ENCODE measurements at places on chromosomes 16 and 17.

GRCh38 chr16:86778978-86779377 lies 200.6 kb downstream of the FOXL1 start:
- no peak for DNase-seq

- DNase-seq, result no peak
These were observed 17.6 kb downstream of the CDK5R1 start for GRCh38 chr17:32504166-32504990.

DNA sequence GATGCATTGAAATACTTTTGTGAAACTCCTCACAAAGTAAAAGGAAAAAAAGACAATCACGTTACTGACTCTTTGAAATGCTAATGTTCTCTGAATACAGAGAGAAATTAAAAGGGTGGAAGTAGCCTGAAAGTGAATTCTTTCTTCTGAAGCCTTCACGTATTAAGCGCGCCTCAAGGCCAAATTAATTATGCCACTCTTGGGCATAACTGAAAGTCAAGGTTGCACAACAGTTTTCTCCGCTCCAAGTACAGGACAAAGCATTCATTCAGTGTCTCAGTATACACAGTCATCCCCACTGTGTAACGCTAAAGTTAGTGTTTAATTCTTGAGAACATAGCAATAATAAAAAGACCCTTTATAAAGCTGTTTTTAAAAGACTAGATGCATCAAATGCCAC lies 21.5 kb downstream of the PARN start:
- no peak for DNase-seq

- no peak for DNase-seq
These were observed at the start of gene SYNGR2 for GRCh38 chr17:78168242-78168902. TSS of gene SYNGR2 (plus strand) at chr17:78168581. CDS start at chr17:78168617, 36 bp downstream.

DNA sequence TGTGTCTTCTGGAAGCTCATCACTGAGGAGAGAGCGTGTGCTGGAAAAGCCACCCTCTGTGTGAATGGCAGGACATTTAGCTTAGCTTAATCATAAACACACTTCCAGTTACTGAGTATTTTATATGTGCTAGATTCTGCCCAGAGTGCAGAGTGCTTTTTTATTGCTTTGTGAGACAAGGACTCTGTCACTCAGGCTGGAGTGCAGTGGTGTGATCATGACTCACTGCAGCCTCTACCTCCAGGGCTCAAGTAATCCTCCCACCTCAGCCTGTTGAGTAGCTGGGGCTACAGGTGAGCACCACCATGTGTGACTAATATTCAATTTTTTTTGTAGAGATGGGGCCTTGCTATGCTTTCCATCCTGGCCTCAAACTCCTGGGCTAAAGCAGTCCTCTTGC lies 61.4 kb upstream of the IRX3 start:
- no peak for DNase-seq

DNA sequence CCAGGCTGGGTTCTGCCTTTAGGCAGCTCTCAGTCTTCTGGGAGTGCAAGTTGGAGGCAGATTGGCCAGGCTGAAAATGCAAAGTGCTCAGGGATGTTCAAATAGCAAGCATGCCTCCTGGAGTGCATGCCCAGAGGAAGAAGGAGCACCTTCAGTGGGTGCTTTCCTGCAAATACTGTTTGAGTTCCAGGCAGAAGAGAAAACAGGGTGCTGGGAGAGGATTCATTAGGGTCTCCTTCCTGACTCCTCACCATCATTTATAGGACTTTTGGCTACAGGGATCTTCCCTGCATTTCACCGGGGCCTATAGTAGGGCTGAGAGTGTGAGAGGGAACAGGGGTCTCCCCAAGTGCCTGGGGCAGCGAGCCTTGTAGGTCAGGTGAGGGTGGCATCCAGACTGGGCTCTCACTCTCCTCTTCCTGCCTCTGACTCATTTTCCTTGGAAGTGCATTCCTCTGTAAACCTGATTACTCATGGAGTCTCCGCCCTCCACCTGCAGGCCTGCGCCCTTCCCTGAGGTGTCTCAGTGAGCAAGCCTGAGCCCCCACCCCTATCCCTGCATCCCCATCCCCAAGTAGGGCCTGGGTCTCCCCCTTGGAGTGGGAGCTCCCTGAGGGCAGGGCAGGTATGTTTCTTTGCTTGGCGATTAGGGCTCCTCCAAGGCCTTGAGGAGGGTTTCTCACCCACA lies 17.1 kb upstream of the TNS4 start:
- DNase-seq, result no peak

GRCh38 chr17:77083531-77083930 lies 57.2 kb upstream of the SEC14L1 start:
- no peak for DNase-seq

- DNase-seq, result no peak
These were observed 344.8 kb downstream of the SNX29 start for GRCh38 chr16:12321311-12321842.

DNA sequence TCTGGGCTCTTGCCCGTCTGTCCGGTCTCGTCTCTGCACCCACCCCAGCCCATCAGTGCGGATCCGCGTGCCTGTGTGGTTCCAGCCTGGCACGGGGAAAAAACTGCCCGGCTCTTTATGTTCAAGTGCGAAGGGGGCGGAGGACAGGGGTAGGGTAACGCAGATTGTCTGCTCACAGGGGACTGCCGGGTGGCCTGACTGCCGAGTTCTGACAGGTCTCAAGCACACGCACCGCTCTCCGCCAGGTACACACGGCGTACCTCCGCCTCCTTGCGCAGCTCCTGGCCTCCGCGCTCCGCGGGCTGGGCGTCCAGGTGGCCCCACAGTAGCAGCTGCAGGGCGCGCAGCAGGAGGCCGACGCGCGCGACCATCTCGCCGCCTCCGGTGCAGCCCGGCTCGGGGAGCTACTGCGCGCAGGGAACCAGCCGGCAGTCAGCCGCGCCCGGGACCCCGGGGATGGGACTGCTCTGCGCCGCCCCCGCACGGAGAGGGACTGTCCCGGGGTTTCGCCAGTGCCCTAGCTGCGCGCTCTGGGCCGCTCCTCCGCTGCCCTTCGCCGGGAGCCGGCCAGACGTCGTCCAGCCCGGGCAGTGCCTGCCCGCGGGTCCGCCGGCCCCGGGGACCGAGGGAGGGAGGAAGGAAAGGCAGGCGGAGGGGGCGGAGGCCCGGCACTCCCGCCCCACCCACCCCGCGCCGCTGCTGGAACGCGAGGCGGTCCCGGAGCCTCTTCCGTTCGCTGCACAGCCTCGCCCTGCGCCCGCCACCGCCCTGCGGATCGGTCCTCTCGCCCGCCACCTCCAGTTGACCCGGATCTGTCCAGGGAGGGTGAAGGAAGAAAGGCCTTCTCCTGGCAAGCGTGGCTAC lies at the start of gene MMP28:
Gene MMP28 (minus strand): TSS at position 635 of the 864 bp plus-strand sequence. CDS start 264 bp downstream, at position 371.
- no peak for DNase-seq

DNA sequence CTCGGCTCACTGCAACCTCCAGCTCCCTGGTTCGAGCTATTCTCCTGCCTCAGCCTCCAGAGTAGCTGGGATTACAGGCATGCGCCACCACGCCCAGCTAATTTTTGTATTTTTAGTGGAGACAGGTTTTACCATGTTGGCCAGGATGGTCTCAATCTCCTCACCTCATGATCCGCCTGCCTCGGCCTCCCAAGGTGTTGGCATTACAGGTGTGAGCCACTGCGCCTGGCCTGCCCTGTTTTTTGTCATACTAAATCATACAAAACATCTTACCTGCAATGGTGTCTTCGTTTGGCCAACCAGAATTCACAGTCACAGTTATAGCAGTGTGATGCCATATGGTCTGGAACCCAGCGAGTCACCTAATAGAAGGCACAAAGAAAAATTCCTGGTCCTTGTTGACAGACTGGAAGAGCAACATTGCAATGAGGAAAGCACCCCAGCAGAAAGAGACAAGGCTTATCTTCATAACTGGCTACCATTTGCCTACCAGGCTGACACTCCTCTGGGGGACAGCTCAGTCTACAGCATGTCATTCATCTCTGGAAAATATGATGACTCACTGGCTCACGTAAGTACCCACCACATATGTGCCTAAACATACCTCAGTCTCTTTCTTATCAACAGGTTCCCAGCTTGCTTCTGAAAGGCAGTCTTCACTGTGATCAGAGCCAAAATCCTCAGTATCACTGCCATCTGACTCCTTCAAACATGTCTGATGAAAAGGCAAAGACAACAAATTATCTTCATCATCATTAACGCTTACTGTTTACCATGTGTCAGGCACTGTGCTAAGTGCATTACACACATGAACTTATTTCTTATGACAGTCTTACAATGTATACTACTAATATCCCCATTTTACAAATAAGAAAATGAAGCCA lies 4.3 kb upstream of the HSF5 start:
- DNase-seq, result no peak

- DNase-seq, result no peak
These were observed 1.7 kb upstream of the ZNF423 start for GRCh38 chr16:49857423-49858181.

- DNase-seq, result no peak
These were observed 247.8 kb downstream of the XYLT1 start for GRCh38 chr16:17222871-17223401.

- DNase-seq, result no peak
These were observed 4.2 kb downstream of the LYRM9 start for GRCh38 chr17:27888945-27889344.

DNA sequence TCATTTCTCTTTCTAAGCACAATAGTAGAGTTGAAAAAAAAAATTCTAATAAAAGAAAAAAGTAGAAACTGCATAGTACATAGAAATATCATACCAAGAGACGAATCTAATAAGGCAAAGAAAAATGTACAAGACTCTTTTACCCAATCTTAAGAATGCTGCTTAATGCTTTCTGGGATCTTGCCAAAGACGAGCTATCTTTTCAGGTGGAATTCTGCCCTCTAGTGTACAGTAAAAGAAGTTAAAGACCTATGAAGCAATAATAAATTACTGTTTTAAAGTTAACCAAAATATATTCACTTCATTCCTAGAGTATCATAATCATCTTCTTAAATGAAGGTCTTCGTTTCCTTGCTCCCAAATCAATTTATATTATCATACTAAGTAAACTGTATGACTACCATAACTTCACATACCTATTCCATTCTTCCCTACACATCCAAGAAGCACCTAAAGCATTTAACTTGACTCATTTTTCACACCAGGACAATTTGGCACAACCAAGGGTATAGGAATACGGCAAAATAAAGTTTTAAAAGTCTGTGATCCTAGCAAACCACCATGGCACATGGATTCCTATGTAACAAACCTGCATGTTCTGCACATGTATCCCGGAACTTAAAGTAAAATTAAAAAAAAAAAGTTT lies 47.7 kb downstream of the CFDP1 start:
- DNase-seq, result no peak

DNA sequence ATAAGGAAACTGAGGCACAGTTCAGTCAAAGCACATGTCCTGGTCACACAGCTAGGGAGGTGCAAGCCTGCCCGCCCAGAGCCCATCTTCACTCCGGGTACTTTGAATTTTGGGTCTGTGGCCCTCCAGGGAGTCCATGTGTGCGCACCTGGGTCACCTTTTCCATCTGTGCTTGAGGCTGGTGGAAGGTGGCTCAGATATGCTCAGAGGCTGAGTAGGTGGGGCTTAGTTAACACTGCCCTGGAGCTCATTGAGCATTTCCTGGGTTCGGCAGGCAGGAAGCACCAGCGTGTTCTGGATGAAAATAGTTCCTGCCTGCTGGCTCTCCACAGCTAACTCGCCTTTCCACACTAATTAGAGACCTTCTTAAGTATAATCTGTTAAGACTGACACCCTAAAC lies 19.2 kb downstream of the FAM234A start:
- no peak for DNase-seq

GRCh38 chr17:77631307-77631706 lies 327.2 kb upstream of the TNRC6C start:
- DNase-seq, result no peak

GRCh38 chr17:34619687-34620217 lies 40.4 kb downstream of the TMEM132E start:
- no peak for DNase-seq

DNA sequence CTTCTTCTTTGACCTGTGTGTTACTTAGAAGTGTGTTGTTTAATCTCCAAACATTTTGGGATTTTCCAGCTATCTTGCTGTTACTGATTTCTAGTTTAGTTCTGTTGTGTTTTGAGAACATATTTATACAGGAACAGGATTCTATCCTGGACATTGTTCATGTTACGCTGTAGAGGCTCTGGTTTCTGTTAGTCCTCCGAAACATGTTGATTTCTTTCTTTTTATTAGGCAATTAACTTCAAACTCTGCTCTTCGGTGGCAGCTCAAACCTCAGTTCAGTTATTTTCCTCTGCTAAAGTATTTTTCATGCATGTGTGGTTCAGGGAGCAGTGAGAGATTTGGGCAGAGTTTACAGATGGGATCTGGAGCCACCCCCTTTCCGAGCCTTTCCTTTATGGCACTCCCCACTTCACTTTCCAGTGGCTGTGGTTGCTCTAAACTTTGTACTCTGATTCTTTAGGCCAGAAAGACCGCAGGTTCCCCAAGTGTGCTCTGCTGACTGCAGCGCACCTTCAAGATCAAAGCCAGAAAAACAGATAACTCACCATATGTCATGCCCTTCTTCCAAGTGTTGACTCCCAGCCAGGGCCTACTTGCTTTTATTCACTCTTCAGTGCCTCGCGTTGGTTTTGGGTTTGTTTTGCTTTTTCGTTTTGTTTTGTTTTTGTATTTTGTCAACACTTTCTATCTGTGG lies 77.6 kb upstream of the KSR1 start:
- no peak for DNase-seq

GRCh38 chr17:50183421-50183994 lies 17.7 kb downstream of the SGCA start:
- no peak for DNase-seq

GRCh38 chr17:65095465-65095864 lies 38.9 kb upstream of the GNA13 start:
- DNase-seq, result no peak

DNA sequence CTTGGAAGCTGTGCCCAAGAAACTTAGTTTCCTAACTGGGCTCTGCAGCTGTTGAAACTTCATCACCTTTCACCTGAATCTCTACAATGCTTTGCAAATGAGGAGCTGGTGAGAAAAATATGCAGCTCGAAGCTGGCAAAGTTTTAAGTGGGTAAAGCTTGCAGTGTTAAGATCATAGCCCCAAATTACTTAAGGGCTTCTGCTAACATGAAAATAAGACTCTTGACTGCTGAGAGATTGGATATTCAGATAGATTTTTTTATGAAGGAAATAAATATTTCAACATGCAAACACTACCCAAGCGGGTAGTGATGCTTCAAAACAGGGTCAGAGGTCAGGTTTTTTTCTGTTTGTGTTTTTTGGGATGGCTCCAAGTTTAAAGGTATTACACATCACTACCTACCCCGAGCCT lies 278.7 kb downstream of the FTO start:
- no peak for DNase-seq

GRCh38 chr17:6534846-6535514 lies 21.4 kb downstream of the PITPNM3 start:
- no peak for DNase-seq

DNA sequence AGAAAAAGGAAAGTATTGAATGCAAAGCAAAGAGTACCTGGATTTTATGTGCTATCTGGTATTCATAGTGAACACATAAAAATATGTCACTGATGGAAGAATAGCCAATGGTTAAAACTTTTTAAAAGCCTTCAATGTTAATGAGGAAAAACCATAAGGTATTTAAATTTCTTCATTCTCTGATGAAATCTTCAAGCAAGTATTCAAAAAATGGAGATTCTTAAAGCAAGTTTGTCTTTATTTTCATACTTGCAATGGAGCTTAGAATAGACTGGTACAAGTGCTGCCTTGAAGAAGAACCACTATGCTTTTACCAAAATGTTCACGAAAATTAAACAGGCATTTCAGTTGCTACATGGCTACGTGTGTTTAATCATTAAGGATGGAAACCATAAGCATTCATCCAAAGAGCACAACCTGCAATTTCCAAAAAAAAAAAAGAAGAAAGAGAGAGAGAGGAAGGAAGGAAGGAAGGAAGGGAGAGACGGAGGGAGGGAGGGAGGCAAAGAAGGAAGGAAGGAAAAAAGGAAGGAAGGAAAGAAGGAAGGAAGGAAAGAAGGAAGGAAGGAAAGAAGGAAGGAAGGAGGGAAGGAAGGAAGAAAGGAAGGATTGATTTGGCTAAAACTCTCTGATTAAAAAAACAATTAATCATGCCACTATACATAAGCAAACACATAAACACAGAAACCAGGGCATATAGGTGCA lies 17.6 kb downstream of the HS3ST3A1 start:
- no peak for DNase-seq

All from vagina (tissue), 2 donors.